GM10248 (cell line): ENCODE measurements at places on chromosomes 6 and 20.

DNA sequence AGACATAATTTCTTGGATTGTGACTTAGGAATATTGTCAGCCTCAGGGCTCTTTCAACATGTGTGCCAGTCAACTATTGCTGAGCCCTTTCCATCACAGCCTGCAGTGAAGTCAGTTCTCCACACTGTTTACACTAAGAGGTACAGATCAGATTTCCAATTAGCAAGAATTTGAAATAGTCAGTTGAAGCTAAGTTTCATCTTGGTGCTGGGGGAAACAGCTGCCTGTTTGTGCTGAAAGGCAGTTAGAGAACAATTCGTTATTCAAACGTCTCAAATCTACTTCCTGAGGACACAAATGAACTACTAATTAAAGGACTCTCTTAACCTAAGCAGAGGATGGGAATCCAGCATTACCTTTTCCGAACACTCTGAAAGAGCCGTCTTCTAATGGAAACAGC is 25.9 kb downstream of the ADGRF1 start:
- no peak for DNase-seq

DNA sequence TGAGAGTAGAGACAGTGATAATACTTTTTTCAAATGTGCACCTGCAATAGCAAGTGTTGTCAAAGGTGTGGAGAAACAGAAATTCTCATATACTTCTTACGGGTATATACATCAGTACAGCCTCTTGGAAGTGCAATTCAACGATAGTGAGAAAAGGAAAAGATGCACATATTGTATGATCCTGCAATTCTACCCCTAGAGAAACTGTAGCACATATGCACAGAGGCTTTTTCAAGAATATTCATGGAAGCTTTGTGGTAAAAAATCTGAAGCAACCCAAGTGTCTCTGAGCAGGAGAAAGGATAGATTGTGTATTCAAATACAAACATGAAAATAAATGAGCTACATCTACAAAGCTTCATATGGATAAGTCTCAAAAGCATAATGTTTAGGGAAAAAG is 94.7 kb upstream of the PREP start:
- DNase-seq, result no peak

DNA sequence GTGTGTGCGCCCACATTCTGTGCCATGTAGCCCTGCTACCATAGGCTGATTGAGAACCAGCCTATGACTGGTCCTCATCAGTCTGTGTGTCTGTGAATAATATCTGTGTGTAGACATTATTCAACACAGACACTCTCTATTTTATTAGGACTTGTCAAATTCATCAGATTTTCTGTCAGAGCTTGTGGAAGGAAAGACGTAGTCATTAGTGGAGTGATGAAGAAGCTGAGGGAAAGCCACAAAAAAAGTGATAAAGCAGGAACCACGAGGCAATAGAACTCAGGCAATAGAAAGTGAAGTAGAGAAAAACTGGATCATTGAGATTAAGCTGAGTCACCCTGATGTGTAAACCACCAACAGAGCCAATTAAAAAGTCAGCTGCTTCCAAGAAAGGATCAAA is 122.2 kb upstream of the MARCKS start:
- no peak for DNase-seq

- no peak for DNase-seq
These were observed 93.7 kb upstream of the PROKR2 start for GRCh38 chr20:5410470-5410869.

GRCh38 chr20:32538526-32538939 is 46.6 kb downstream of the NOL4L start:
- no peak for DNase-seq

- DNase-seq, result no peak
These were observed 6.4 kb downstream of the ACSS1 start for GRCh38 chr20:25051386-25052155.
